ENCODE measurements at places on chromosomes 5 and 9.
A peak's percentile ranks its signal among the peaks of the same experiment; 100 is the strongest.

DNA sequence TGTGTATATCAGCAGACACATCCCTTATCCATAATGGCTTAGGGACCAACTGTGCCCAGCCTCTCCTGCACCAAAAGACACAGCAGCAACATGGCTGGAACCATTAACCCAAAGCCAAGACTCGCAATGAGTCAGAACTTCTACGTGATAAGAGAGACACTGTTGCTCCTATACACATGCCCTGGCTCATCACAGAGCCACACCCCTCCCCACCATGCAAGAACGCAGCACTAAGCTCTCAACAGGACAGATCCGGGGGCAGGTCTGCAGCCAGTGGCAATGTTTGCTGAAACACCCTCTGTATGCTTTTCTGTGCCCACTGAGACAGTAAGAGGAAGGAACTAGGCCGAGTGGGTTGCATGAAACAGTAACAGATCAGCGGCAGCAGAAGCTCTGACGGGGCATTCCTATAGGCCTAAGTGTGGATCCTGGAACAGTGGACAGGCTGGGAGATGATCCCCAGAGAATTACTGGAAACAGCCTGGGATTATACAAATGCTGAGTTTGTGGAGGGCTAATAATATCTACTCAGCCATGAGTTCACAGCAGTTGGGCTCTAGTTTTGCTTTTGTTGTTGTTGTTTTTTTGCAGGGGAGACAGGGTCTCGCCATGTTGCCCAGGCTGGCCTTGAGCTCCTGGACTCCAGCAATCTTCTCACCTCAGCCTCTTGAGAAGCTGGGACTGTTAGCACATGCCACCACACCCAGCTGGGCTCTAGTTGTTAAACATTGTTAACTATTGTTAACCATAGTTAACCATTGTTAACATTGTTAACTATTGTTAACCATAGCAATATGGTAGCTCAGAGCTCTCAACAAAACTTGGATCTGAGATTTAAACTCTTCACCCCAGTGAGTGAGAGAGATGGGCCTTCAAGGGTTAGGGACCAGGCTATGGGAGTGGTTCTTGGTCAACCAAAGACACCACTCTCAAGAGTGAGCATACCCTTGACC, 41.0 kb downstream of the B4GALT1 start:
- DNase-seq = no peak

- no peak for DNase-seq
These were observed at the start of gene FLT4 for GRCh38 chr5:180649297-180650039. Gene FLT4 (minus strand): TSS chr5:180649600. CDS start chr5:180649545, 55 bp downstream.

DNA sequence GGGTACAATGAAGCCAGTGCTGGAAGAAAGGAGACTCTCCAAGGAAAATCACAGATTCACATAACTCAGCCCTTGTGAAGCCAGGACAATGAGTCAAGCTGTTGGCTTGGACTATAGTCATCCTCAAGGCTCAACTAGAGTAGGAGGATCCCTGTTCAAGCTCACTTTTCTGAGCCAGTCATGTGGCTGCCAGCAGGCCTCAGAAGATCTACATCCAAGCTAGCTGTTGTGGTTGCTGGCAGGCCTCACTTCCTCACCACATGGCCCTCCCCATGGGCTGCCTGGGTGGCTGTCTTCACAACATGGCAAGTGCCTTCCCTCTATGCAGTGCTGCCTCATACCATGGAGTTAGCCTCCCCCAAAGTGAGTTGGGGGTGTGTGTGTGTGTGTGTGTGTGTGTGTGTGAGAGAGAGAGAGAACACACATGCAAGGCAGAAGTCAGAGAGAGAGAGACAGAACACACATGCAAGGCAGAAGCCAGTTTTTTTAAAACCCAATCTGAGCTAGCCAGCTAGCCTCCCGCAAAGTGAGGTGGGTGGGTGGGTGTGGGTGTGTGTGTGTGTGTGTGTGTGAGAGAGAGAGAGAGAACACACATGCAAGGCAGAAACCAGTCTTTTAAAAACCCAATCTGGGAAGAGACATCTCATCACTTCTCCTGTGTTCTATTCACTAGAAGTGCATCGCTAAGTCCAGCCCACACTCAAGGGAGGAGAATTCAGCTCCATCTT, 17.1 kb downstream of the SCAI start:
- peak; percentile 39 for DNase-seq

- DNase-seq = no peak
These were observed 592.2 kb upstream of the ZNF608 start for GRCh38 chr5:125338440-125339174.

GRCh38 chr9:102445181-102445747, 549.9 kb upstream of the CYLC2 start:
- DNase-seq = no peak

GRCh38 chr5:124252191-124252638, 494.2 kb downstream of the ZNF608 start:
- no peak for DNase-seq

GRCh38 chr9:134981829-134982228, 64.1 kb upstream of the FCN1 start:
- DNase-seq = no peak

DNA sequence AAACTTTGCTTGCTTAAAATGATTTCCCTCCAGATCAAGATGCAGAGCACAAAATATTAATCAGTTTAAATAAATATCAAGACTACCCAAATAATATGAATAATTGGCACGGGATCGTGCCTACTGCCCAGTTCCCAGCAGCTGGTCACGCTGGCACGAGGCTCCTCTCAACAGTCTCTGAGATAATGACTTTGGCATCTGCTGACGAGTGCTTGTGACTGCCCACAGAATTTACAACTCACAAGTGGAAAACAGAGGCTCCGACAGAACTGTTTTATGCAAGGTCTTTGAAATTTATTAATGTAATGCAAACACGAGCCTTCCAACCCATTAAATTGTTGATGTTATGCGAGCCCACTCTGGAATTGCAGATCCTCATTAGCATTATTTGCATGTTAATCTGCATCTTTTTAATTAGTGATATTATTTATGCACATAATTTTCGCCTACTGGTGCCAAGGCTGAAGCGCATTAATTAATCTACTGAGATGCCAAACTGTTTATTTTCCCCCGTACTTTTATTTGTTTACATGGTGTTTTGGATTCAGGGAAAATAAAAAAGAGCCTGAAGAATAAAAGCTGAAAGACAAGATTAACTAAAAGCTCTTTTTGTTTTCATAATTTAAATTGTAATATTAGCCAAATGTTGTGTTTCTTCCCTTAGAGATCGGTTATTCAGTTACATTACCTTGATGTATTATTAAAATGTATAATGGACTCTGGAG, 369.3 kb upstream of the IRX1 start:
- no peak for DNase-seq

DNA sequence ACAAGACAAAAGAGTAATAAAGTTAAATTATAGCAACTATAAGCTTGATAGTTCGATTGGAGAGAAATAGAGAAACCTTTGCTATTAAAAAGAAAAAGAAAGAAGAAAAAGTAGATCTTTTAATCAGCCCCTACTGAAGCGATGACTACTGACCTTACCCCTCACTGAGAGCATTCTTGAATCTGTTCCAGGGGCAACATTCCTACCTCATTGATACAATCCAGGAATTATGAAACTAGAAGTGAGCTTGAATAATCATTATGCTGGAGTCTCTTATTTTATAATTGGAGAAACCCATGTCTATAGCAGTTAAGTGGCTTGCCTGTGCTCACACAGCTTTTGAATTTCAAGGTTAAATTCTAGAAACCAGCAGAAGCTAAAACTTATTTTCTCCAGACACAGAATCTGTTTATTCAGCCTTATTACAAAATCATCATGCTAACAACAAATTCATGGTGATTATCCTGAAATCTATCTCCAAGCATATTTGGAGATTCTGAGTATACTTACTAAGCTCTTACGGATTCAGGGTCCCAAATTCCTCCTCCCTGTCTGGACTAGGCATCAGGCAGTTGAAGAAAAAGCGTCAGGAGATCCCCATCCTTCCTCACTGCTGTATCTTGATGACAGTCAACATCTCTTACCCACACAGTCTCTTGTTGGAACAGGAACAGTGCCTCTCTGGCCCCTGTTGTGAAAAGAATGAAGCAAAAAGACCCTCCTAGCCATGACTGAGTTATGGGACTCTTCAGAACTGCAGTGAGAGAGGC, 547.6 kb upstream of the WWC1 start:
- DNase-seq = no peak

DNA sequence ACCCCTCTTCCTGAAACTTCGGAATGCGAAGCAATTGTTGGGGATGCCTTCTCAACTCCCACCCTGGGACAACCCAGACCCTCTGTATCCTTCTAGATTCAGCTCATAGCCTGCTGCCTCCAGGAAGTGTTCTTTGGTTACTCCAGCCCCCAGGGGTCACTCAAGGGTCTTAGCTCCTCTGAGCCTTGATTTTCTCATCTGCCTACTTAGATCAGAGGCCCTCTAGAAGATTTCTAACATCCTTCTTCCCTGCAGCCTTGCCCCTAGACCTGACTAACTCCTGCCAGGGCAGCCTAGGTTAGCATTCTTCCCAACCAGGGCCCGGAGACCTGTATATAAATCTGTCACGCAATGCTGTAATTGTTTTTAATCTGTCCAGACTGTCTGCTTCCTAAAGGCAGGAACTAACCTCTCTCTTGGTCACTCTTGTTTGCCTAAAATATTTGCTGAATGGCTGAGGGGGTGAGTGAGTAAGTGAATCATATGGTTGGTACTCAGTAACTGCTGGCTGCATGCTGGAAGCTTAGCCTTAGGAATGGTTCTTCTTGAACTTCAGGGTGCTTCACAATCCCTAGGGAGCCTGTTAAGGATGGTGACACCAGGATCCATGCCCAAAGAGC, 8.2 kb downstream of the GALNT10 start:
- DNase-seq = no peak

- DNase-seq = no peak
These were observed 63.0 kb upstream of the CTSL start for GRCh38 chr9:87662808-87663528.

- DNase-seq = no peak
These were observed 471.4 kb downstream of the MAN2A1 start for GRCh38 chr5:110161162-110161561.

DNA sequence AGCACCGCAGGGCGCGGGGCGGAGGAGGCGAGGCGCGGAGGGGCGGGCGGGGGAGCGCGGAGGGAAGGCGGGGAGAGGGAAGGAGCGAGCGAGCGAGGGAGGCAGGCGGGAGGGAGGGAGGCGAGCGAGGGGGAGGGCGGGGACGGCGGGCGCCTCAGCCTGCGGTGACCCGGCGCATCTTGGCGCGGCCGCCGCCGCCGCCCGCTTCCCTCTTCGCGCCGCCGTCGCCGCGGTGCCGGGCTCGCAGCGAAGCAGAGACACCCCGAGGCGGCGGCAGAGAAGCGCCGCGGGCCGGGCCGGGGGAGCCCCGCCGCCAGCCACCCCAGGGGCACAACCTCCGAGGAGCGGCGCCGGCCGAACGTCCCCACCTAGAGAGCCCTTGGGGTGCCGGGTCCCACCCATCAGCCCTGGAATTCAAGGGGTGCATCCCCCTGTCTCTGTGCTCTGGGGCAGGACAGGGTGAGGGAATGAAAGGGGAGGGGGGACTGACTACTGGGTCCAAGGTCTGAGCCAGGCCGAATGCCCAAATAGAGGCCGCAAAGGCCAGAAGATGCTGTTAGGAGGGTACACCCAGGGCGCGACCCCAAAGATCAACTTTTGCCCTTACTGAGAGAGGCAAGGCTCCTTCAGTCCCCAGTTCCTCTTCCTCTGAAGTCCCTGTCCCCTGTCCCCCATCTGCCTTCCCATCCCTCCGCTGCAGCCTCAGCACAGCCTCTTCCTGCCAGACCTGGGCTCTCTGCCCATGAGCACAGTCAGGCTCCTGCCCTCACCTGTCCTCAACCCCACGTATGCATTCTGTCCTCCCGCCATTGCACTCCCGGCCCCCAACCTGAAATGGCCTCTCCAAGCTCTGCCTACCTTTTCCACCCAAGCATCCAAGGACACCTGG, at the start of gene ADAMTS2:
TSS of gene ADAMTS2 (minus strand) at position 29 of the 889 bp plus-strand sequence. CDS start 133 bp downstream, outside the sequence.
- DNase-seq = no peak

DNA sequence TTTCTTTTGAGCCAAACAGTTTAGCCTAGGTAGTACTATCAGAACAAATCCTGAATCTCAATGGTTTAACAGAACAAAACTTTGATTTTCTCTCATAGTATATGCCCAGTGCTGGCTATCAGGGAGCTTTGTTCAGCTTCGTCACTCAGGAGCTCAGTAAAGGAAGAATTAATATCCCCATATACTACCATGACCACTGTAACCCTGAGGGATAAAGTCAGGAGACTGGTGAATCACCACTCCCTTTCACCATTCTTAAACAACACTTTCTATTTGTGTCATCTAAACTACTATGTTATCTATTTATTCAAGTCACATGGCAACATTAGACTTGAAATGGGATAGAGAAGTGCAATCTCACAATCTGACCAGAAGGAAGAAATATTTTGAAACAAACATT, 522.6 kb upstream of the COX7C start:
- no peak for DNase-seq

- no peak for DNase-seq
These were observed 61.4 kb downstream of the FBXW11 start for GRCh38 chr5:171945066-171945465.

- DNase-seq = no peak
These were observed 25.9 kb upstream of the ADAMTSL1 start for GRCh38 chr9:18448101-18448500.

DNA sequence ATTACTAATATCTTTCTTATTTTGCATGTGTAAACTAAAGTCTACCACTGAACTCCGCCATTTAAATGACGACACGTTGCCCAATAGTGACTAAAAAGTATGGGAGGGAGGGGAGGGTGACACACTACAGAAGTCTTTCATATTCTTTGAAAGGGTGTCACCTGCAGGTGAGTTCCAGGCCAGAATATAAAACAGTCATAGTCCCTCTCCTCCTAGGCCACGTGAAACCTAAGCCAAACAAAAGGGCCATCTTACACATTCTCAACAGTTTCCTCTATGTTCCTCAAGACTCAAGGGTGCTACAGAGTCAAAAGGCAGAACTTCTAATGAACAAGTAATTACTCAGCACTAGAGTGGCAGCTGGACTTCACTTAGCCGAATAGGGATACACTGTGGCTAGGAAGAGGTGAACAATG, 6.4 kb downstream of the CEMIP2 start:
- no peak for DNase-seq

DNA sequence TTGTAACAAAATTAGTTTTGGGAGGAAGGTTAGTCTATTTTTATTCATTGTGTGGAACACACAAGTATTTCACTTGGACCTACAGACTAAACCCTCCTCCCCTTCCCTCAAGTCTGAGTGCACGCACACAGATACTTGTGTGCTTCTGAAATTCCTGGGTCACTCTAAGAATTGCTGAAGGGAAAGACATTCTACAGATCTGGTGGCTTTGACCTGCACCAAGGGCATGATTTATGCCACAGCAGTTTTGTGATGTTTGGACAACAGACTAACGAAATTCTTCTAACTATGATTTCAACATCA, 150.5 kb downstream of the ARL15 start:
- no peak for DNase-seq
